Calu3 (cell line): ENCODE measurements at places on chromosomes 2 and 18. TPM values are rescaled to one million over a fixed set of nuclear protein-coding genes. Genes with fewer than 3 reads are reported as not detected.

DNA sequence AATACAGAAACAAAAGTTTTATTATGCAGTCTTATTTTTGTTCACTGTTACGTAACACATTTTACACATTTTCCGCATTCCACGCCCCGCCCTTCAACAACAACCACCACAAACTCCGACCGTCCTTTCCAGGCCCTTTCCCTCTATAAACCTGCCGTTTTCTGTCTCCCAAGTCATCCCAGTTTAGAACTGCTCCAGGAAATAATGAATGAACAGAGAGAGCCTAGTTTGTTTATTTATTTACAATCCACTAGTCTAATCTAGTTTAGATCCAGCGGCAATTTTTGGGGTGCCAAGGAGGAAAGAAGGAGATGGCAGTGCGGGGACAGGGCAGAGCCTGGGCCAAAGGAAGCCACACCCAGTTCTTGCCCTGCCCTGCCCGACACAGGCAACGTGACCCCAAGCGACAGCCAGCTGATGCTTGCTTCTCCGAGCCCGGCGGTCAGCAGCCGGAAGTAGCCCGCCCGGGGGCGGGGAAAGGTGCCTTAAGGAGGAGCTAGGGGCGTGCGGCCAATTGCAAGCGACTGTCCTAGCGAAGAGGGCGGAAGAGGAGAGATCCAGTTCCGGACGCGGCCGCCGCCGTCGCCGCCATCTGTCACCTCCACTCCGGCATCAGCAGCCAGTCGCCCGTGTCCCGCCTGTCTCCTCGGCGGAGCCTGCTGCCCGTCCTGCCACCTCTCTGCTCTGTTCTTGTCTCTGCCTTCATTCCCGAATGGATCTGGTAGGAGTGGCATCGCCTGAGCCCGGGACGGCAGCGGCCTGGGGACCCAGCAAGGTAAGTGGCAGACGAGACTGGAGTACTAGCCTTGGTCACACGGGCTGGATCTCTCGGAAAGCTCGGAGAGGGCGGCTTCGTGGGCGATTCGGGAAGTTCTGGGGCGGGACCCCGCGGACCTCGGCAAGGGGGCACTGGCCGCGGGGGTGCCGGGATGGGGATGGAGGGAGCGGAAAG lies at the start of gene RIOK3:
TSS of gene RIOK3 (plus strand) at position 560 of the 952 bp plus-strand sequence. CDS start at position 713, 153 bp downstream.
- DNase-seq: peak; percentile 98

DNA sequence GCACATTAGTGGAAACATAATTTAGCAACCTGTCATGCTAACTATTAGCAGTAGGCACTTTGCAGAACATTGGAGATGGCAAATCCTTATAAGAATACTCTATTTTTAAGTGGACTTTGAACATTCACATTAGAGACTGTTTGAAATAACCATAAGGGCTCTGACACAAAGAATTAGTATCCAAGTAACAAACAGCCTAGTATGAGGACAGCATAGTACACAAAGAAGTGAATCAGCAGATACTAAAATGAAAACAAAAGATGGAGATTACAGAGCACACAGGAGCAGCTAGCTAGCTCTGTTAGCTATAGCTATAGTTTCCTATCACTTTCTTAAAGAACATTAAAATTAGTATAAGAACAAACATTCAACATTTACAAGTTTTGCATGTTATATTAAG lies 256.3 kb upstream of the SPOPL start:
- no peak for DNase-seq

- DNase-seq: no peak
Observed at GRCh38 chr2:186496401-186496800, 10.3 kb downstream of the ZC3H15 start.

DNA sequence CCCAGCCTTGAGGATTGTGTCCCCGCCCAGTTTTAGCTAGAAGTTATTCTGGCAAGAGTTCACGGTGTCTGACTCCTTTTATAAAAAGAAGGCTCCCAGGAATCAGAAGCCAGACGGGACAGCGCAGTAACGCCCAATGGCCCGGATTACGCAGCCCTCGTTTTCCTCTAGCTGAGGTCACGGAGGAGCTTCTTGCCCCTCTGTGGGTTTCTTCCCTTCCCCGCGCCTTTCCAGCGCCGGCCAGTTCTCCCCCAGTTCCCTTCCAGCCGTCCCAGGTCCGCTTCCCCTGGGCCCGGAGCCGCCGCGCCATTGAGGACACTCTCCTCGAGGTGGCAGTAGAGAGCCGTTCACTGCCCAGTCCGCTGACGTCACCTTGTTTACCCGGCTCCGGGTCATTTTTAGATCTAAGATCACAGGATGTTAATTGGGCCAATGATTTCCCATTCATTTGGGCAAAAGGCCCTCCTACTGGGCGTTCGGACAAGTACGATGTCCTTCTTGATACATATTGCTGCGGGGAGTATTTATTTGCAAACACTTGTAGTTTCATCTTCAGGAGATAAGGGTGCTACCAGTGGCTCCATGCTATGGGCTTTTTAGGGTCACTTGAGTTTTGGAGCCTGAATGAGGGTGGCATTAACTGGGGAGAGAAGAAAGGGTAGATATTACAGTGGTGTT lies 81.5 kb upstream of the PPM1B start:
- DNase-seq: peak; percentile 90

- DNase-seq: no peak
Observed at GRCh38 chr2:55099878-55100820, 49.9 kb upstream of the RTN4 start.

DNA sequence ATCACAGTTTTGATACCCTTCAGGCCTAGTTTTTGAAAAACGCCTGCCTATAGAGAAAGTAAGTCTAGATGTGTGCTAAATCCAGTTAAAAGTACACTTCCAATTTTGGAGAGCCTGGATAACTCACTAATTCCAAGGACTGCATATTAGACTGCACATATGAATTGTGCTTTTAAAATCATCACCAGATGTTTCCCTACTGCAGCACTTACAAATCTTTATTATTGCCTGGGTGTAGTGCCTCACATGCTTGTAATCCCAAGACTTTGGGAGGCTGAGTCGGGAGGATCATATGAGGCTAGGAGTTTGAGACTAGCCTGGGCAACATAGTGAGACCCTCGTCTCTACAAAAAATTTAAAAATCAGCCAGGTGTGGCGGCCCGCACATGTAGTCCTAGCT lies 35.9 kb upstream of the HTR2B start:
- DNase-seq: no peak

DNA sequence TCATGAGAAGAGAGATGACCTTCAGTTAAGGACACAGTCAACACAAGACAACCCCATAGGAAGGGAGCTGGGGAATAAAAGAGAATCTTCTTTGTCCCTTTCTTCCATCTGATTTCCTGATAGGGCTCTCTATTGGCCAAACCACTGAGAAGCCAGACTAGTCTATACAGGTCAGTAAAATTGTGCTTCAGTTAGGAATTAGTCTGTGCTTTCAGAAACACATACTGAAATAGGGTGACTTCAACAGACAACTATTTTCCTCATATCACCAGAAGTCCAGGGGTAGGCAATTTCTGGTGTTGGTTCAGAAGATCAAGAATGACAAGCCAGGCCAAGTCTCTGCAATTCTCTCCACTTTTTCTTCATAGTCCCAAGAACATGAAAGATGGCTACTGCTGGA lies 151.7 kb upstream of the SP5 start:
- no peak for DNase-seq

- DNase-seq: no peak
Observed at GRCh38 chr2:237126519-237127174, 41.0 kb downstream of the COPS8 start.

GRCh38 chr2:20525041-20526035 lies 78.5 kb downstream of the RHOB start:
- DNase-seq: peak; percentile 59

DNA sequence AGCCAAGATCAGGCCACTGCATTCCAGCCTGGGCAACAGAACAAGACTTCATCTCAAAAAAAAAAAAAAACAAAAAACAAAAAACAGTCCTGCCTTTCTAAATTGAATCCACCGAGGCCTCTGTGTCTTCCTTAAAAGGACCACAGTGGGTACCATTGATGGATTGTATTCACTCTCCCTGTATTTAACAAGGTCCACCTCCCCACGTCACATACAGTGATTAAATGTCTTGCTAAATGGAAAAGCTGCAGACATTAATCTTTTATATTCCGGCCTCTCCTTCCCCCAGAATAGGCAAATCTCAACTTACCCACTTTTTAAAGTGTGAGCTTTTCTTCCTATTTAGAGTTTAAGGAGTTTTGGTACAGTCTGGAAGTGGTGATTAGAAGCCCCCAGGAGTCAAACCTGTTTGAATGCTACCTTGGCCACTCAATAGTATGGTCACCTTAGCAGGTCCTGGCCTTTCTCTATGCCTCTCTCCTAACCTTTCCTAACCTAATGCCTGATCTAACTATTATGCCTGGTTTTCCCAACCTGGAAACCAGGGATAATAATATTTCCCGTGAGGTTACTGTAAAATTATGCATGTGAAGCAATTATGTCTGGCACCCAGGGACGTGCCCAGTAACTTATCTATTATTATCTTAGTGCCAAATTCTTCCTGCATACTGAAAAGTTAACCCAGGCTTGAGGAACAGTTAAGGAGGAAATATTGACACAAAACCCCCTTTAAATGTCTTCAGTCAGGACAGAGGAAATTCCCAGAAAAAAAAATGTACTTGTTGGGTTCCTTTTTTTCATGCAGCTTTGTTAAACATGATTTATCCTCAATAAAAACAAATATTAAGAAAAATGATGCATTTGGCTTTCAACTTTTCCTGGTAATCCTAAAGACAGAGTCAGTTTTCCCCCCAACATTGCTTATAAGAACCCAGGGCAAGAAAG lies 3.1 kb downstream of the NFE2L2 start:
- no peak for DNase-seq

GRCh38 chr2:176291809-176292283 lies 22.6 kb downstream of the MTX2 start:
- no peak for DNase-seq

GRCh38 chr2:88903749-88904353 lies 212.4 kb downstream of the RPIA start:
- peak; percentile 22 for DNase-seq

DNA sequence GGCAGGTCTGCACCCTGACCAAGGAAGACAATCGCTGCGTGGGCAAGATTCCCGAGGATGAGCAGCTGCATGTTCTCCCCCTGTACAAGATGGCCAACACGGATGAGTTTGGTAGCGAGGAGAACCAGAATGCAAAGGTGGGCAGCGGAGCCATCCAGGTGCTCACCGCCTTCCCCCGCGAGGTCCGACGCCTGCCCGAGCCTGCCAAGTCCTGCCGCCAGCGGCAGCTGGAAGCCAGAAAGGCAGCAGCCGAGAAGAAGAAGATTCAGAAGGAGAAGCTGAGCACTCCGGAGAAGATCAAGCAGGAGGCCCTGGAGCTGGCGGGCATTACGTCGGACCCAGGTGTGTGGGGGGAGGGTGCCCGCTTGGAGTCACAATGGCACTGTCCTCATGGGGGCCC lies 48.4 kb downstream of the BOLA3 start:
- DNase-seq: no peak

DNA sequence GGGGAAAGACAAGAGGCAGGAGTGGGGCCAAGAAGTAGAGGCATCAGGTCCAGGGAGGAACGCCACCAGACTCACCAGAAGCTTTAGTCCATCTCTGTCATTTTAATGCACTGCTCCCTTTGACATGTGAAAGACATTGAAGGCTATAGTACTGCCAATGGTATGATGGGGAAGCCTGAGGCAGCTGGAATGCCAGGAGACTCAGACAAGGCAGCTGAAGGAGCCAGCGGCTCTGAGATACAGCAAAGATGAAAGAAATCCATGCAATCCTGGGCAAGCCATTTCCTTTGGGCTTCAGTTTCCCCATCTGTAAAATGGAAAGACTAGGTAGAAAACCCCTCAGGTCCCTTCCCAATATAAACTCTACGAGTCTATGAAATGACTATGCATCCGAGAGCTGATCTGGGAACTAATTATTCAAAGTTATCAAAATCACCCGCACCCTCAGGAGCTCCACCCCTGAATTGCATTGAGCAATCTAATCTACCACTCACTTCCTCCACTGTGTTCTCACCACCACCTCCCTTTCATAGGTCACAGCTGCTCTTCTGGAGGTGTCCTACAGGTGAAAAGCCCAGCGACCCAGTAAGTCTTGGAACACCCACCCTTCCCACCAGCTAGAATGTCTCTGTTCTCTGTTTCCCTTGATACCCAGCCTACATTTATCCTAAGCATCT lies 3.1 kb downstream of the CXCR2 start:
- DNase-seq: no peak

DNA sequence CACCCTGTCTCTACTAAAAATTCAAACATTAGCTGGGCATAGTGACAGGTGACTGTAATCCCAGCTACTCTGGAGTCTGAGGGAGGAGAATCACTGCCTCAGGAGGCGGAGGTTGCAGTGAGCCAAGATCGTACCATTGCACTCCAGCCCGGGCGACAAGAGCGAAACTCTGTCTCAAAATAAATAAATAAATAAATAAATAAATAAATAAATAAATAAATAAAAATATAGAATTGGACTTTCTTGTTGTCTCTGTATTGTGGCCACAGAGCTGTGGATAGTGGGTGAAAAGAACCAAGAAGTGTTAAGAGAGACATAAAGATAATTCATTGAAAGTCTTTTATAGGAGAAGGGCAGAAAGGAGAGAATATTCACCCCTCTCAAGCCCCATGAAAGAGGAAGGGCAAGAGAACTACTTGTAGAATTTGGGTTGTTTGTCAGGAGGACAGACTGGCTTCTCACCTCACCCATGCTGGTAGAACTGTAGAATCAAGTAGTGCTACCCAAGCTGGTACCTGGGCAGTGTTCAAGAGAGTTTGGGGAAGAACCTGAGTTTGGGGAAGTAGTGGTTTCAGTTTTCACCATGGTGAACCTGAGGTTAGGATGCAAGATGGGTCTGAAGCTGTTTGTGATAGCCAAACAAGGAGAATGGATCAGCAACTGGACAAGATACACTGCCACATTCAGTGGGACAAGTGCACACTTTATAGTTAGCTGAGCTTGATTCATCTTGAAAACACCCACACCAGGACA lies 256.5 kb downstream of the CD226 start:
- no peak for DNase-seq

DNA sequence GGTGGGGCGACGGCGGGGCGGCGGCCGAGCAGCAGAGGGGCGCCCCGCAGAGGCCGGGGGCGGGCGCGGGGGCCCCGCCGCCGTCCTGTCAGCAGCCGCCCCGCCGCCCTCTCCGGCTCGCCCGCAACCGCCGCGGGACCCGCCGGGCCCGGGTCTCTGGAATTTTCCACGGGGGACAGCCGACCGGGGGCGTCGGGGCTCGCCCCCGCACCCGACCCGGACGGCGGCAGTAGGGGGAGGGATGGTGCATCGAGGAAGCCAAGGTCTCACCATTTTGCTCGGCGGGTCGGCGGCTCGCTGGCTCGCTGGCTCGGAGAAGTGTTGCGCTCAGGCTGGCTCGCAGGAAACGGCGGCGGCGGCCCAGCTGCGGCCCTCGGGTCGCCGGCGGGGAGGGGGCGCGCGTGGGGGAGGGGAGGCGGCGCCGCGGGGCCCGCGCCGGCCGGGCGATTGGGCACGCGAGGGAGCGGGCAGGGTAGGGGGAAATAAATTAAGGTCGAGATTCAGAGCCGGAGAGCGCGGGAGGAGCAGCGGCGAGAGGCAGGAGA lies 405 bp downstream of the PPP3R1 start:
- DNase-seq: peak; percentile 17

DNA sequence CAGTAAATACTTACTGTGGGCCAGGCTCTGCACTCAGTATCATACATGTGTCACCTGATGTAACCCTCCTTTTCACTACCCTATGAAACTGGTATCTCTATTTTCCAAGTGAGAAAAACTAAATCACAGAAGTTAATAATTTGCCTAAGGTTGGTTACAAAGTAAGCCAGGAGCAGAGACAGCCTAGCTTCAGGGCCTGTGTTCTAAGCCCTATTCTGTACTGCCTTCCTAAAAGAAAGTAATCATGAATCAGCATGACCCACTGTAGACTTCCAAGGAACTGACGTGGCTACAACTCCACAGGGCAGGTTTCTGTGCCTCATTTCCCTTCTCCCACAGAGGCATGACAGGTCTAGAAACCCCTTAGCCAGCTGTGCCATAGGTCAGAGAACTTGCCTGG lies 14.3 kb downstream of the ZNF142 start:
- DNase-seq: no peak

ANKRD29 gene
- total RNA-seq: 6.9 and 7.8 TPM in 2 replicates

EGR4 gene
- 0.68 and 0.81 TPM in 2 replicates for total RNA-seq

CCDC102B gene
- total RNA-seq: 2.1 and 3.0 TPM in 2 replicates
